IMR-90 (cell line): ENCODE measurements at places on chromosomes 3 and 15. TPM values are rescaled to one million over a fixed set of nuclear protein-coding genes. Genes with fewer than 3 reads are reported as not detected.

- no peak overlapping the region for H3K27ac ChIP-seq
- no peaks in the 10 kb centered on the region for H3K36me3 ChIP-seq
- no peaks in the 10 kb centered on the region for H3K4me1 ChIP-seq
- H3K27me3 ChIP-seq, result no peaks in the 10 kb centered on the region
- H3K4me3 ChIP-seq, result no peak overlapping the region
Observed at GRCh38 chr15:55721554-55722185, 21.3 kb downstream of the PRTG start.

DNA sequence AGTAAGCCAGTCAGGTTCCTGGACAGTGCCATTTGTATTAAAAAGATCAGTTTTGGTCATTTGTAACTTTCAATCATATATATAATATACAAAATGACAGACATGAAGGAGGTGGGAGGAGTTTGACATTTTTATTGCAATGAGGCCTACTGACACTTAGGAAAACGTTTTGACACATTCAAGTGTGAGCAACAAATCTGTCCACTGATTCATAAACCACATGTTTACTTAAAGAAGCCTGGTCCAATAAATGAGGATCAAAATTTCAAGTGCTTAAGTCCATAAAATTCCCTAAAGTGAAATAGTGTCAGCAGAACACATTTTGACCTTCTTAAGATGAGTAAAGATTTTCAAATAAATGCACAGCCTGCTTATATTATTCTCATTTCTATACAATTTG is 137.3 kb downstream of the MECOM start:
- DNase-seq, result peak; percentile 1
- no peak overlapping the region for H3K27ac ChIP-seq
- H3K4me3 ChIP-seq, result no peak overlapping the region
- no peaks in the 10 kb centered on the region for H3K27me3 ChIP-seq
- H3K36me3 ChIP-seq, result no peaks in the 10 kb centered on the region

The NRROS gene
- polyA plus RNA-seq, result 0.10 and 0.16 TPM in 2 replicates

The CCDC39 gene
- polyA plus RNA-seq, result not detected in 2 replicates

GRCh38 chr3:24804095-24804494 is 309.4 kb upstream of the THRB start:
- H3K4me1 ChIP-seq, result no peaks in the 10 kb centered on the region
- no peak overlapping the region for H3K27ac ChIP-seq

- H3K4me3 ChIP-seq, result no peak overlapping the region
- no peak for DNase-seq
- H3K36me3 ChIP-seq, result no peaks in the 10 kb centered on the region
- H3K27ac ChIP-seq, result no peak overlapping the region
- H3K27me3 ChIP-seq, result no peaks in the 10 kb centered on the region
Observed at GRCh38 chr3:77588863-77589262, 549.0 kb downstream of the ROBO2 start.

GRCh38 chr15:24878153-24878552 is 76.6 kb upstream of the SNRPN start:
- peak; percentile 61 for DNase-seq
- peak overlapping the region; percentile 72 for H3K4me3 ChIP-seq
- no peaks in the 10 kb centered on the region for H3K27me3 ChIP-seq
- peak overlapping the region; percentile 54 for H3K27ac ChIP-seq
- H3K36me3 ChIP-seq, result no peaks in the 10 kb centered on the region

DNA sequence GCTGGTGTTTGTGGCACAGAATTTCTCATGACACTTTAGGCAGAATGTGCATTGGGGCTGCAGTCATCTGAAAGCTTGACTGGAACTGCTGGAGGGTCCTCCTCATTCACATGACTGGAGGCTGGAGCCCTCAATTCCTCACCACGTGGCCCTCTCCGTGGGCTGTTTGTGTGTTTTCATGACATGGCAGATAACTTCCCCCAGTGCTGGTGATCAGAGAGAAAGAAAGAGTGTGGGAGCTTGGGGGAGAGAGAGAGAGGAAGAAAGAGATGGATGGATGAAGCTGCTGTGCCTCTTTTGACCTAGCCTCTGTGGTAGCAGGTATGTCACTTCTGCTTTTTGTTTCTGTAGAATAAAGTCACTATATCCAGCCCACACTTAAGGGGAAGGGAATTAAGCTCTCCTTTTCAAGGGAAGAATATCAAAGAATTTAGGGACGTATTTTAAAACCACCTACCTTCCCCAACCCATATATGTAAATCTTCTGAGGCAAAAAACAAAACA is 169.6 kb upstream of the IL12A start:
- no peak overlapping the region for H3K4me3 ChIP-seq
- DNase-seq, result no peak
- H3K27me3 ChIP-seq, result no peaks in the 10 kb centered on the region
- peaks cover 17% of the 10 kb centered on the region for H3K4me1 ChIP-seq

- no peak for DNase-seq
- H3K36me3 ChIP-seq, result peaks cover 5% of the 10 kb centered on the region; the same call in 1 of the 2 replicates
- no peaks in the 10 kb centered on the region for H3K27me3 ChIP-seq
- no peak overlapping the region for H3K4me3 ChIP-seq
- no peaks in the 10 kb centered on the region; the same call in 1 of the 2 replicates for H3K4me1 ChIP-seq
- no peak overlapping the region for H3K27ac ChIP-seq
Observed at GRCh38 chr3:67599821-67600220, 54.6 kb downstream of the SUCLG2 start.

GRCh38 chr15:99432271-99433025 is 133.3 kb upstream of the MEF2A start:
- DNase-seq, result no peak
- 0 out of 2 replicates have a peak, but pooled peaks cover 2% of the 10 kb centered on the region for H3K27me3 ChIP-seq
- H3K4me3 ChIP-seq, result no peak overlapping the region
- H3K4me1 ChIP-seq, result peaks cover 2% of the 10 kb centered on the region; the same call in 1 of the 2 replicates
- no peaks in the 10 kb centered on the region for H3K36me3 ChIP-seq
- no peak overlapping the region for H3K27ac ChIP-seq

DNA sequence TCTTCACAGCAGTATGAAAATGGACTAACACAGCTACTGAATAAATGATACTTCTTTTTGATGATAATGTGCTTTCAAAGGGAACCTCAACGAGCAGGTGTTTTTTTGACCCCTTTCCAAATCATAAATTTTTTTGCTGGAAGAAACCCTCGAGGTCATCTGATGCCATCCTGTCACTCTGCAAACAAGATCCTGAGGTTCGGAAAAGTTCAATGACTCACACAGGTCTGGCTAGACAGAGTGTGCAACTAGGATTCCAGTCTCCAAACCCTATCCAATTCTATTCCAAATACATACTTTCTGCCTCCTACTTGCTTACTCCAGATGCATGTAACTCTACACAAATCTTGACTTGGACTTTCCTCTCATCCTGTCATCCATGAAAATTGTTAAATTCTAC is 124.7 kb downstream of the NEDD4 start:
- no peaks in the 10 kb centered on the region for H3K36me3 ChIP-seq
- no peak overlapping the region for H3K4me3 ChIP-seq
- H3K27ac ChIP-seq, result no peak overlapping the region
- peak; percentile 35 for DNase-seq
- H3K27me3 ChIP-seq, result no peaks in the 10 kb centered on the region

- H3K4me1 ChIP-seq, result peaks cover 7% of the 10 kb centered on the region; the same call in 1 of the 2 replicates
- H3K27me3 ChIP-seq, result no peaks in the 10 kb centered on the region
- no peak overlapping the region for H3K27ac ChIP-seq
- peaks cover 18% of the 10 kb centered on the region for H3K36me3 ChIP-seq
Observed at GRCh38 chr3:52851348-52851747, 16.5 kb upstream of the MUSTN1 start.

The ATP8B4 gene
- polyA plus RNA-seq, result 0.09 and 0.12 TPM in 2 replicates

The NR1D2 gene
- polyA plus RNA-seq, result 7.5 and 8.1 TPM in 2 replicates

The PPM1M gene
- polyA plus RNA-seq, result 15.4 and 18.1 TPM in 2 replicates

DNA sequence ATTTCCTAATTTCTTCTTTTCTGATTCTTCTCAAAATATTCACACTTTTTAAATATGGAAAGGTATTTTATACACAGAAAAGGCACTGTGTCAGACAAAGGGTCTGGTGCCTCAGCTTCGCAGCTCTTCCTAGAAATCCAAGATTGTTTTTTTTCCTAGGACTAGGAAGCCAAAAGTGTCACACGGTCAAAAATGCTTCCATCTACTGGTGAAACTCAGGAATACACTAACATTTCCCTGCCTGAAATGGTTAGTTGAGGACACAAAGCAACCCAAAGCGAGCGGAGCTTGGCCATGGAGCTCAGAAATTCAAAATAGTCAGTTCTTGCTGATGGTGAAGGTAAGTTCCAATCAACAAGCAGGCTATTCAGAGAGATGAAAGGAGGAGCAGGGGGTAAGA is 426.5 kb upstream of the RASGRP1 start:
- peak; percentile 56 for DNase-seq
- H3K4me3 ChIP-seq, result no peak overlapping the region

DNA sequence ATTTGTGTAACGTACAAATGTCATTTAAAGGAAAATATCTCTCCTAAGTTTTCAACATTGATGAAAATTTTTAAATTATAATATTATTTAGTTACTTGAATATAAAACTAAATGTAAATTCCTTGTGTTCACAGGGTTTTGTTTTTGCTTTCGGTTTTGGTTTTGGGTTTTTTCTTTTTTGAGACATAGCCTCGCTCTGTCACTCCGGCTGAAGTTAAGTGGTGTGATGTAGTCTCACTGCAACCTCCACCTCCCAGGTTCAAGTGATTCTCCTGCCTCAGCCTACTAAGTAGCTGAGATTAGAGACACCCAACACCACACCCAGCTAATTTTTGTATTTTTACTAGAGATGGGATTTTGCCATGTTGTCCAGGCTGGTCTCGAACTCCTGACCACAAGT is 79.3 kb upstream of the TCF12 start:
- peaks cover 5% of the 10 kb centered on the region for H3K4me1 ChIP-seq
- no peak overlapping the region for H3K27ac ChIP-seq
- no peaks in the 10 kb centered on the region for H3K36me3 ChIP-seq
- H3K27me3 ChIP-seq, result no peaks in the 10 kb centered on the region

GRCh38 chr3:31004025-31004678 is 109.7 kb upstream of the GADL1 start:
- no peak overlapping the region for H3K4me3 ChIP-seq
- no peaks in the 10 kb centered on the region for H3K36me3 ChIP-seq
- peaks cover 2% of the 10 kb centered on the region; the same call in 1 of the 2 replicates for H3K4me1 ChIP-seq

GRCh38 chr3:173008978-173009377 is 132.1 kb downstream of the SPATA16 start:
- no peak for DNase-seq
- no peak overlapping the region for H3K27ac ChIP-seq
- H3K4me3 ChIP-seq, result no peak overlapping the region
- H3K36me3 ChIP-seq, result no peaks in the 10 kb centered on the region
- no peaks in the 10 kb centered on the region for H3K27me3 ChIP-seq

DNA sequence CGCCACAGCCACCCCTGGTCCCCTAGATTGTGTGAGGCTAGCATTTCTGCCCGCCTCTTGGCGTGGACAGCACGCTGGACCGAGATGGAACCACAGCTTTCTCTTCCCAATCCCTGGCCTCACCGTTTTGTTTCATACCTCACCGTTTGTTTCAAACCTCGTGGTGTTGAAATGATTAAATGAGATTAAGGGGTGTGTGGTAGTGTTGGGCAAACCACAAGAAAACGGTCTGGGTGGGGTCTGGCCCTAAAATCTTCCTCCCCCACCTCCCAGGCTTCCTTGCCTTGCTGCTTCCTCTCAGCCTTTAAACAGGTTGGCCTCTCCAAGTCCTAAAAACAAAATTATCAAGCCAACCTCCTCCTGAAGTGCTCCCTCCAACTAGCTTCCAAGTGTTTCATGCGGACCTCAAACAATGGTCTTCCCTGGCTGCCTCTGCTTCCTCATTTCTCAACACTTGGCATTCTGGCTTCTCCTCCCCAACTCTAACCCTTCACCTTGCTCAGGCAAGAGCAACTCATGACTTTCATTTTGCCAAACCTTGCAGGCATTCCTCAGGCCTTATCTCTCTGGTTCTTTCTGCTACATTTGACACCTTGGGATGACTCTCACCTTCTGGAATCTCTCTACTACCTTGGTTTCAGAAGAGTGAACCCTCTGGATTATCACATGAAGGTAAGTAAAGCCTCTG is 1.4 kb upstream of the ATP13A3 start:
- no peaks in the 10 kb centered on the region for H3K36me3 ChIP-seq
- H3K4me3 ChIP-seq, result no peak overlapping the region
- no peaks in the 10 kb centered on the region for H3K27me3 ChIP-seq

GRCh38 chr3:22334996-22335395 is 584.0 kb upstream of the ZNF385D start:
- H3K4me3 ChIP-seq, result no peak overlapping the region
- no peaks in the 10 kb centered on the region for H3K36me3 ChIP-seq
- no peaks in the 10 kb centered on the region for H3K27me3 ChIP-seq
- no peak for DNase-seq
- no peaks in the 10 kb centered on the region for H3K4me1 ChIP-seq

GRCh38 chr15:77901921-77902750 is 175.4 kb downstream of the TBC1D2B start:
- H3K4me3 ChIP-seq, result no peak overlapping the region
- no peaks in the 10 kb centered on the region for H3K36me3 ChIP-seq
- no peak for DNase-seq
- peaks cover 12% of the 10 kb centered on the region; the same call in 1 of the 2 replicates for H3K27me3 ChIP-seq
- H3K4me1 ChIP-seq, result no peaks in the 10 kb centered on the region

DNA sequence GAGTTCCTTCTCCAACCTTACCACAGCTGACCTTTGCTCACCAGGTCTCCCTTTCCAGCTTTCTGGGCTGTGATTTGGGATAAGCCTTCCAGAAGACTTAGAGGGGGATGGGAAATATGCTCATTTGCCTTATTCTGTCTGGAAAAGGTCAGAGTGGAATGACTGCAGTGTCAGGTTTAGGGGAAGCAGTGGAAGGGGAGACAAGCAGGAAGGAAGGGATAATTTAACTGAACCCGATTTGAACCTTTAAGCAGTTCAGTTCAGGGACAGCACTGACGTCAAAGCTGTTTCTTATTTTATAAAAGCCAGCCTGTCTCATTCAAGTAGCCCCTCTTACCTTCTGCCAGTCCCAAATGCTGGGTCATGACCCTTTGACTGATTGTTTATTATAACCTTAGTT is 418.4 kb upstream of the RARB start:
- H3K4me3 ChIP-seq, result no peak overlapping the region
- no peak for DNase-seq
- no peaks in the 10 kb centered on the region for H3K4me1 ChIP-seq

The TMEM212 gene
- not detected in 2 replicates for polyA plus RNA-seq

- no peaks in the 10 kb centered on the region for H3K27me3 ChIP-seq
- peak overlapping the region; percentile 18; the same call in 1 of the 2 replicates for H3K4me3 ChIP-seq
- DNase-seq, result peak; percentile 86
- peak overlapping the region; percentile 98; the same call in 1 of the 2 replicates for H3K27ac ChIP-seq
Observed at GRCh38 chr15:80549191-80549590, 145.0 kb downstream of the ARNT2 start.

The SCN11A gene
- 0.02 TPM in 1 of 2 replicates, not detected in the other for polyA plus RNA-seq

DNA sequence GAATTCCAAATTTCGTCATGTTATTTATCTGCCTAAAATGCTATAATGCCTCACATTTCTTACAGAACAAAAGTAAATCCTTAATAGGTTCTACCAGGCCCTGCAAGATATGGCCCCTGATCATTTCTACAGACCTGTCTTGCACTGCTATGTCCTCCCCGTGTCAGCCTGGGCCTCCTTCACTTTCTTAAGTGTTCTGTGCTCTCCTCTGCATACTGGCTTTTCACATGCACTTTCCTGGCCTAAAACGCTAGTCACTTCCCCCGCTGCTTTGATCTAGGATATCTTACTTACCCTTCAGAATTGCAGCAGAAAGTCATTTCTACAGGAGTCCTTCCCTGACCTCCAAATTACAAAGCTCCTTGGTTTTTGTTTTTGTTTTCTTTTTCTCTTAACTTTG is 551.3 kb downstream of the NSUN3 start:
- no peak overlapping the region for H3K4me3 ChIP-seq
- H3K27ac ChIP-seq, result no peak overlapping the region
- H3K4me1 ChIP-seq, result no peaks in the 10 kb centered on the region
- H3K27me3 ChIP-seq, result no peaks in the 10 kb centered on the region
- H3K36me3 ChIP-seq, result no peaks in the 10 kb centered on the region
- no peak for DNase-seq

The GTF2E1 gene
- polyA plus RNA-seq, result 6.6 and 8.2 TPM in 2 replicates

The GOLGA6L10 gene
- polyA plus RNA-seq, result 0.62 and 0.79 TPM in 2 replicates

The TF gene
- 0.01 and 0.07 TPM in 2 replicates for polyA plus RNA-seq
